A549 treated with CpdA at 1 μM for 4 hours (cell line): ENCODE measurements at places on chromosomes 13 and 19. TPM values are rescaled to one million over a fixed set of nuclear protein-coding genes. Genes with fewer than 3 reads are reported as not detected.

Gene CGB8
- 2.1 to 8.1 TPM (median 4.6 TPM) in 5 replicates for total RNA-seq

Gene ETV2
- total RNA-seq, result 1.5 to 2.6 TPM (median 2.4 TPM) in 5 replicates

Gene SHISA7
- total RNA-seq, result not detected in 5 replicates

Gene MADCAM1
- total RNA-seq, result 0.28 to 0.46 TPM (median 0.35 TPM) in 4 of 5 replicates, not detected in the other

Gene TTC9B
- 0.62 to 0.81 TPM (median 0.76 TPM) in 5 replicates for total RNA-seq

Gene EHD2
- 112 to 149 TPM (median 128 TPM) in 5 replicates for total RNA-seq

Gene MTRF1
- 4.6 to 8.0 TPM (median 6.8 TPM) in 5 replicates for total RNA-seq

Gene IRGC
- not detected in 5 replicates for total RNA-seq

Gene BST2
- 0.10 to 0.14 TPM in 2 of 5 replicates, not detected in the others for total RNA-seq

Gene SLITRK6
- 0.33 to 0.97 TPM (median 0.38 TPM) in 5 replicates for total RNA-seq

Gene SIAH3
- total RNA-seq, result not detected in 5 replicates

Gene SYNE4
- 0.23 to 0.50 TPM (median 0.36 TPM) in 4 of 5 replicates, not detected in the other for total RNA-seq

Gene RNF17
- total RNA-seq, result not detected in 5 replicates

Gene ATXN8OS
- total RNA-seq, result not detected in 5 replicates

Gene ZNF506
- 0.06 to 0.36 TPM (median 0.08 TPM) in 4 of 5 replicates, not detected in the other for total RNA-seq

Gene AZU1
- 0.08 to 0.21 TPM (median 0.19 TPM) in 4 of 5 replicates, not detected in the other for total RNA-seq

Gene PSG7
- total RNA-seq, result 0.08 to 0.13 TPM (median 0.08 TPM) in 3 of 5 replicates, not detected in the others

Gene ZNF790
- total RNA-seq, result 0.08 to 0.35 TPM (median 0.23 TPM) in 5 replicates

Gene PROSER3
- total RNA-seq, result 23.9 to 34.7 TPM (median 27.4 TPM) in 5 replicates

Gene EPSTI1
- total RNA-seq, result 0.05 TPM in 1 of 5 replicates, not detected in the others

Gene MEIOSIN
- total RNA-seq, result 0.05 to 0.16 TPM (median 0.06 TPM) in 4 of 5 replicates, not detected in the other

Gene KLK12
- total RNA-seq, result not detected in 5 replicates

Gene APOC4
- total RNA-seq, result not detected in 5 replicates

Gene KHSRP
- total RNA-seq, result 202 to 221 TPM (median 211 TPM) in 5 replicates

Gene LAIR1
- 0.08 to 0.12 TPM in 2 of 5 replicates, not detected in the others for total RNA-seq

Gene THSD8
- 8.2 to 20.2 TPM (median 11.8 TPM) in 4 of 5 replicates, not detected in the other for total RNA-seq

Gene FGF21
- 0.08 TPM in 1 of 5 replicates, not detected in the others for total RNA-seq

Gene B3GNT8
- total RNA-seq, result 0.09 to 0.43 TPM (median 0.11 TPM) in 3 of 5 replicates, not detected in the others

Gene GJB2
- 0.66 to 1.1 TPM (median 0.98 TPM) in 5 replicates for total RNA-seq

Gene PHLDB3
- total RNA-seq, result 10.0 to 12.2 TPM (median 11.6 TPM) in 5 replicates

Gene OR4F17
- not detected in 5 replicates for total RNA-seq

Gene GALP
- total RNA-seq, result not detected in 5 replicates

Gene PSG6
- total RNA-seq, result not detected in 5 replicates

Gene FUT1
- 0.07 to 0.09 TPM (median 0.07 TPM) in 4 of 5 replicates, not detected in the other for total RNA-seq
